A549 (cell line): ENCODE measurements at places on chromosomes 2 and 18.

DNA sequence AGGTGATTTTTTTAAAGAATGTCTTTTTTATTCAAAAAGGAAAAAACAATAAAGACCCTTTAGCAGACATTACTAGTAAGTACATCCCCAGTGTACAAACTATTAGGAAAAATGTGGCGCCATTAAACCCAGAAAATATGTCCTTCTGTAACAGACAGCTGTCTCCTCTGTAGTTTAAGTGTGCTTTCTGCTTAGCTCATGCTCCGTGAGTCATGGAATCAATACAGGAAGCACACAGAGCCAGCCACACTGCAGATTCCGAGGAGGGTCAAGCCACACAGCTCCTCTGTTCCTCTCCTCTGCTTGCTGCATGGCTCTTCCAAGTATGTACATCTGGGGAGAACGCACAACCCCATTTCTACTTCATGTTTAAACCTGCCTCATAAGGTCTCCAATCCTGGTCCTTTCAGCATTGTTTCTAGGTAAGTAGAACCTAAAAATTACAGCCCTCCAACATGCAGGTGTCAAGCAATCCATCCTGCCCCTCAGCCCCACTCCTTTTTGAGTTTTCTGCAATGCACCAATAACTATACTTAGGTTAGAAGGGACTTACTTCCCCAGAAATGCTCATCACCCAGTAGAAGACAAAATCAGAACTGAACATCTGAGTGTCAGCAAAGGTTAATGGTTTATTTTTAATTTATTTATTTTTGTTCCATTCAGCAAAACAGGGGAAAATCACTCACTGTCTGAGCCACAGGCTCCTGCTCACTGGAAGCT lies 37.5 kb downstream of the ACVR1 start:
- peak; percentile 60 for DNase-seq

DNA sequence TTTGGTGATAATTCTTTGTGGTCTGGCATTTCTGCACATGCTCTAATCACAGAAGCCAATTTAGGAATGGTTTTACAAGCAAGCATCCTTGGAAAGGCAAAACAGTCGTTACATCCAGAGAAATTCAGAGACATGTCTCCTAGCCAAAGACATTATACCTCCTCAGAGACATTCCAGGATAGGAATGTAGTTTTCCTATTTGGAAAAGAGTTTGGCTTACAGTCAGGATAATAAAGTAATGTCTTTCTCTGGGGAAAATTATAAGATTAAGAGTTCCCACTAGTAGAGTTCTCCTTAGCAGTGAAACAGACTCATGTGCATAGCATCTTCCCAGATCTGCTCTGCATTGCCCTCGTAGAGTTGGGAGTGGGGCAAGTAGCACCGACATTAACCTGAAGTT lies 753.6 kb upstream of the TMEFF2 start:
- no peak for DNase-seq

GRCh38 chr2:25285265-25286024 lies 56.3 kb downstream of the DNMT3A start:
- no peak for DNase-seq

DNA sequence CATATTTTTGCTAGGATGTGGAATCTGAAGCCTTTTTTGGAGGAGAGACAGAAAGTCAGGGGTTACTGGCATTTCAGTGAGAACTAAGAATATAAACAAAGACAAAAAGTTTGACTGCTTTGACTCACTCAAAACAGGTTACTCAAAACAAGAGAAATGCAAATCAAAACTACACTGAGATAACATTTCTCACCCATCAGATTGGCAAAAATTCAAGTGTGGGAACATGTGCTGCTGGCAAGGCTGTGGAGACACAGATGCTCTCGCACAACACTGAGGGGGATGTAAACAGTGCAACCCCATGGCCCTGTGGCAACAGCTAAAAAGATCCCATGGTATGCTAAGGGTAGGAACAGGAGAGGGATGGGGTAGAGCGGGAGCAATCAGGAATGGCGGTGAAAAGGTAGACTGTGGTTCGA lies 86.6 kb downstream of the DTNB start:
- DNase-seq: no peak

DNA sequence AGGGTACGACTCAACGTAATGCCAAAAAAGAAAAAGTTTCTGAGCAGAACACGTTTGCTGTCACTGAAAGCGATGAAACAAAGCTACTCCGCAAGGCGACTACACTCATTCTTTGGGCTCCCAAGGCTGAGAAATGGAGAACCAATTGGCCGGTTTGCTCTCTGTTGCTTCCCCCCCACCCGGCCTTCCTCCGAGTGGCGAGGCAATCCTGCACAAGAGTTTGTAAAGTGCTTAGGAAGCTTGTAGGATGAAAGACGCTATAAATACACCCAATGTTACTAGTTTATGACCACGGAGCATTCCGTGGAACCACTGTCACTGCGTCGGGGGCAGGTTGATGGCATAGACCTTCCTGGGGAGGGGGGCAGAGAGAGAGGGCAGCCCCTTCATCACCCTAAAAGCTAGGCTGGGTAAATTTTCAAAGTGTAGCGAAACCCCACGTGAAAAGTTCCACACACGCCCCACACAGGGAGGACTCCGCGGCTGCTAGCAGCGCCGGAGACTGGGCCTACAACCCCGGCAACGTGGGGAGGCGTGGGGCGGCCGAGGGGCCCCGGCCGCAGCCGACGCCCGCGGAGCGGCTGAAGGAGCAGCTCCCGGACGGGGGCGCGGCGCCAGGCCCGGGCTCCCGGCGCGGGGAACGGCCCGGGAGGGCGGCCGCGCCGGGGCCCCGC lies 915 bp downstream of the CUL3 start:
- DNase-seq: peak; percentile 16

DNA sequence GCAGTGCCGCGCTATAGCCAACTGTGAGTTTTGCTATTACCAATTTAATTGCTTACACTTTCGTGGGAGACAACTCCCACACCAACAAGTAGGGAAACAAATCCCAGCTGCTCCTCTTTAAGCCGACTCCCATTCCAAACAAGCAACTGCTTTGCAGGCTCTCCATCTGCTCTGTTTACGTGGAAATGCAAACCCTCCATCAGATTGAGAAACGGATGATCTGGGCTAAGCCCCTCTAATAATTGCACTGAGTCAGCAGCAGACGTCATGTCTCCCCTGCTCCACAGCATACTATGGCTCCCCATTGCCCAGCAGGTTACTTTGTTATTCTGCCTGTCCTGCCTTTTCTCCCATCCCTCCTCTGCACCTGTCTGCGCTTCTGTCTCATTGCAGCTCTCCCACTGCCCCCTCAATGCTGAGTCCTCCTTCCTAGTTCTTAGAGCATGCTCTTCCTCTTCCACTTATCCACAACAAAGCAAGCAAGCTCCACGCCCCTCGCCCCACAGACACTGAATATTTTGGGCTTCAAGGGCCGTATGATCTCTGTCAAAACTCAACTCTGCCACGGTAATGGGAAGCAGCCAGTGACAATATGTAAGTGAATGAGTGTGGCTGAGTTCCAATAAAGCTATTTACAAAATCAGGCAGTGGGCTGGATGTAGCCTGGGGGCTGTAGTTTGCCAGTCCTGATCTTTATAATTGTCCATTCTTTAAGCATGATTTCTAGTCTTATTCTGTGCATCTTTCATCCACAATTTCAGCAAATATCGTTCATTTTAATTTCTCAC lies 39.5 kb upstream of the ARL4C start:
- DNase-seq: no peak

GRCh38 chr2:24889221-24889620 lies 30.8 kb downstream of the ADCY3 start:
- no peak for DNase-seq

- no peak for DNase-seq
Observed at GRCh38 chr2:85183479-85183878, 50.3 kb downstream of the TCF7L1 start.

DNA sequence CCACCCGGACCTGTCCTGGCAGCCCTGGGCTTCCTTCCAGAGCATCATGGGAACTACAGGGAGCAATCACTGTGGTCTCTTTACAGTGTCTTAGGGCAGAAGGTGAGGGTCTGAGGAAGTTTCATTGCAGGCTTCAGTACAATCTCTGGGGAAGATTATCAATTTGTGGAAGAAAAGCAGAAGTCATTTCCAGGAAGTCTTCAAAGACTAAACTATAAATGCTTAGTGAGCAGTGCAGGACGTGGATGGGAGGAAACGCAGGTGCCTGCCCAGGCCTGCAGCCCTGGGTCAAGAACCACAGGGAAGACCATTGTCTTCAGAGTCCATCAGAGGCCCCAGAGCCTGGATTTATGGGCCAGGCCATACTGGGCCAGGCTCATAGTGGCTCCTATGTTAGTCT lies 54.3 kb downstream of the INO80C start:
- DNase-seq: no peak

GRCh38 chr18:76674596-76674995 lies 147.8 kb upstream of the ZNF236 start:
- no peak for DNase-seq

DNA sequence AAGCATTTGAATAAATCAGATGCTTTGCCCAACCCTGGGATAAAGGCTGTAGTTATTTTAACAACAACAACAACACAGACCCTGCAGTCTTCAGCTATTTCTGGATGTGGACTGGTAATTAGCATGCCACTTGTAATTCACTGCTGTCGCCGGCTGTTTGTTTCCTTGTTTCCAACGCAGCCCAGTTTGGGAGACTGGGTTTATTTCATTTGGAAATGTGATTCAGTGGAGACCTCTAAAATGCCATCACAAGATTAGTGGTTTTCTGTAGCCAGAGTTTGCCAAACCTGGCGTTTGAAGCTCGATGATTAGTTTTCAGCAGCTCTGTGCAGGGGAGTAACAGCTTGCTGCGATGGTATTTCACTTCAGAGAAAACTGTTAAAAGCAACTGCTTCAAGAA lies 83.5 kb downstream of the LDLRAD4 start:
- no peak for DNase-seq

- DNase-seq: no peak
Observed at GRCh38 chr2:134386310-134386709, 132.4 kb downstream of the MGAT5 start.

- DNase-seq: no peak
Observed at GRCh38 chr2:128158176-128158575, 67.2 kb downstream of the UGGT1 start.

DNA sequence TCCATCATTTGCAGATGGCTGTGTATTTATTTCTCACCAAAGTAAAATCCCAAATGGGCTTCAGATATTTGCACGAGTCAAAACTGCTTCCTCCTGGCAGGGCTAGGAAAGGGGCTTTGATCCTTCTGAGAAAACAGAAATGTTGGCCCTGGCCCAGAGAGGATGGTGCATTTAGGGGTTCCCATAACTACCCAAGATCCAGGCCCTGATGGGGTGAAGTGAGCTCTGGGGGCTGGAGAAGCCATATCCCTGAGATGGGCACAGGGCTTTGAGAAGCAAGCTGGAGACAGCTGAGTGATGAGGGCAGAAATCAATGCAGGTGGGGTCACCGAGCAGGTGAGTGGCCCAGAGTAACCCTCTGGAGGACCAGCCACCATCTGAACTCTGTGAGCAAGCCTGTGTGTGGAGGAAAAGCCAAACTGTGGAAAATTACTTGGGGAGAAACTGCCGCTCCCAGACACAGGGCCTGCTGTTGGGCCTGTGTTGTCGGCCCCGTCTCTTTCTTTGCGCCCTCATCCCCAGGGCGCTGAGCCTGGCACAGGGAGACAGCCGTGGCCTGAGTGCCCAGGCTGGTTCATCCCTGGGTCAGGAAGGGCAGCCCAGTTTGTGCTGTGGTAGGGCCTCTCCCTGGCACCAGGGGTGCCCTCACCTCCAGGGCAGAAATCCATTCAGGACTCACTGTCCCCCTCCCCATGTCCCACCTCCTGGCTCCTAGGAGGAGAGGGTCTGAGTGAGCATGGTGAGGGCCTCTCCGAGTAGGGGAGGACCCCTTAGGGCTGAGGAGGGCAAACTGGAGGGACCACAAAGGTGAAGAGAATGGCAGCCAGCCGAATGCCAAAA lies 167.8 kb upstream of the HAAO start:
- no peak for DNase-seq

DNA sequence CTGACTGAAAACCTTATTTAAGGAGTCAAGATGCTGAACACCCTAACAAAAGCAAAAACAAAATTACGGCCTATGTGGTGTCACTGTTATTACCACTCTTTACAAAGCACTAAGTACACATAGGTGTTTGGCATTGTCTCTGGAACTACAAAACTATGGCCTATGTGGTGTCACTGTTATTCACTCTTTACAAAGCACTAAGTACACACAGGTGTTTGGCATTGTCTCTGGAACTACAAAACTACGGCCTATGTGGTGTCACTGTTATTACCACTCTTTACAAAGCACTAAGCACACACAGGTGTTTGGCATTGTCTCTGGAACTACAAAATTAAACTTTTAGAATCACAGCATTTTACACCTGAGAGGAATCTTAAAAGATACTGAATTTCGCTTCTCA lies 47.4 kb downstream of the SLC35F5 start:
- no peak for DNase-seq

- DNase-seq: peak; percentile 2
Observed at GRCh38 chr2:187959821-187960220, 331.9 kb upstream of the GULP1 start.

GRCh38 chr2:226791056-226791486 lies 8.5 kb downstream of the IRS1 start:
- no peak for DNase-seq

- DNase-seq: no peak
Observed at GRCh38 chr2:238498691-238499295, 72.1 kb downstream of the ASB1 start.

DNA sequence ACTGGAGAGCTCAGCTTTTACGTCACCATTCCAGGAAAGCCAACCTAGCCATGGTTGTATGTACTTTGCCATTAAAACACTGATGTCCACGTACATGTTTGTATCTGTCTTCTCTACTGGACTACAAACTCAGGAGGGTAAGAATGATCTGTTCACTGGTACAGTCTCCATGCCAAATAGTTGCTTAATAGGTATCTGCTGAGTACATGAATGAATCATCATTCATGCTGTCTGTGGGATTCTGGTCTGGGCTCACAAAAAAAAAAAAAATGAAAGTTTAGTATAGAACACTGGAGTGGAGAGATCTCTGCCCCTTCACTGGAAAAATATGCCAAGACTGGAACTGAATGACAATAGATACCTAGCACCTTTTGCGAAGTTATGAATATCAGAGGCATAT lies 102.6 kb upstream of the ITGA4 start:
- DNase-seq: peak; percentile 3
